Activated T-cell treated with anti-CD3 and anti-CD28 coated beads, Interleukin-2, amount 50 U/mL, for 1 hour (primary cell): ENCODE measurements at places on chromosomes 5 and 9.

DNA sequence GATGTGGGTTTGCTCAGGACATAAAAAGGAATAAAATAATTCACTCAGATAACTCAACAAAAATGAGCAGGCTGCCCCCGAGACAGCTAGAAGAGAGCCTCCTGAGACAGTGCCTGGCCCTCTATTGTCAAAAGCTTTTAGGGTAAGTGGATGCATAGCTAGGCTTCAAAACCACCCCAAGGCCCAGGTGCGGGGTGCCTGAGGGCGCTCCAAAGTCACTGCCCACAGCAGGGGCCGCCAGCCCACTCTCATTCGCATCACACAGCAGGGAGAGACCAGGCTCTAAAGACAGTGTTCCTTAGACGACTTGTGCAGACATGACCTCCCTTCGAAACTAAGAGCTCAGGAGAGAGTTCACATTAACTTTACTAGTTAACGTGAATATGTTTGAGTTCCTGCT, 271.5 kb downstream of the FSTL4 start:
- no peak for DNase-seq

GRCh38 chr5:1709171-1709803, 90.3 kb downstream of the MRPL36 start:
- DNase-seq = no peak

- DNase-seq = no peak
Measured at GRCh38 chr5:107002115-107002514, 668.6 kb downstream of the EFNA5 start.

- no peak for DNase-seq
Measured at GRCh38 chr9:86601697-86602096, 247.5 kb upstream of the TUT7 start.

DNA sequence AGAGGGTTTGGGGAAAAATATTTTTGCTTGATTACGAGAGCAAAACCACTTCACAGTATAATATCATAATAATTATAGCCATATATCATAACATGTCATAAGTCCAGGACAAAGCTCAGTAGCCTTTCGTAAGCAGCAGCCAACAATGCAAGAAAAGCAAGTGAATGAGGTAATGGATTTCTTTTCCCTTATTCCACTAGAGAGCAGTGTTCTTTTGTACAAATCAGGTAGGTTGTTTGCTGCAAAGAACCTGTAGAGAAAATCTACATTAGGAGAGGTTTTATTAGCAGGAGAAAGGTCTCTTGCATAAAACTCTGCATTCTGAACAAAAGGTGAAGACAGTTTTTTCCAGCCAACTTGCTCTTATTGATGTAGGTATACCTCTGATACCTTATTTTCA, 1033.4 kb downstream of the TLE4 start:
- no peak for DNase-seq

- DNase-seq = no peak
Measured at GRCh38 chr5:17893026-17893635, 258.9 kb downstream of the TAF11L14 start.

DNA sequence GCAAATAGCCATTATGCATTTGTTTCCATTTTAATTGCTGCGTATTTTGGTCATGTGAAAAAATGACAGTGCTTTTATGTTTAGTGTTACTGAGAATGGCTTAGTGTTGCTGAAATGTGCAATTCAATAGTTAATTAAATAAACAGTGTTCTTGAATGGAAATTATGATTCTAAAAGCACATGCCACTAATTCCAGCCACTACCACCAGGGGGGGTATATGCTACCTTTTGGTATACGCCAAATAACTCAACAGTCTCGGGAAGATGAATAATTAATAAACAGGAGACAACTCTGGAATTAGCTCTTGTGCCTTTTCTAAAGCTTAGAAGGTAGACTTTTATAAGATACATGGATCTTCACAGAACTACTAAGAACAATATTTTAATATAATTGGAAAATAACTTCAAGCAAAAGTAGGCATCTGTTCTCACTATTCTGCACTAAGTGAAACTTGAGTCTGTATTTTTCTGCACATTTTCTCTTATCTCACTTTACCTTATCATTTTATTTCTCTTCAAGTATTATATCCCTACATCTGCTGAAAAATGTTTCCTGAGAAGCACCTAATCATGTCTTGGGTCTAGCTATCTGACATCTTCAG, 83.5 kb upstream of the MINAR2 start:
- no peak for DNase-seq

- DNase-seq = no peak
Measured at GRCh38 chr9:116141864-116142561, 11.6 kb upstream of the PAPPA start.

- DNase-seq = no peak
Measured at GRCh38 chr5:135053989-135054388, 20.0 kb upstream of the PITX1 start.

GRCh38 chr9:14591411-14591810, 101.8 kb downstream of the ZDHHC21 start:
- DNase-seq = no peak

DNA sequence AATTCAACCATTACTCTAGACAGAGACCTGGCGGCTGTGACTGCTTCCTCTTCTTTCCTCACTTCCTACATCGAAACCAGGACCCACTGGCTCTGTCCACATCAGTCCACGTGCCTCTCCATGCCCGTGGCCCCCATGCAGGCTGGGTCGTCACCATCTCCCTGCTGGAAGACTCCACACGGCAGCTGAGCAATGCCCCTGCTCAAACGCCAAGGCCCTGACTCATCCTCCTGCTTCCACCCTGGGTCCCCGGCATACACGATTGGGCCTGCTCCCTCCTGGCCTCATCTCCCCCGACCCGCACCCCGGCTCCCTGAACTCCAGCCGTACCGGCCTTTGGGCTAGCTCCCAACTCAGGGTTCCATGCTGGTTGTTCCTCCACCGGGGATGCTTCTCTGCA, 67.2 kb upstream of the IER5L start:
- DNase-seq = no peak

DNA sequence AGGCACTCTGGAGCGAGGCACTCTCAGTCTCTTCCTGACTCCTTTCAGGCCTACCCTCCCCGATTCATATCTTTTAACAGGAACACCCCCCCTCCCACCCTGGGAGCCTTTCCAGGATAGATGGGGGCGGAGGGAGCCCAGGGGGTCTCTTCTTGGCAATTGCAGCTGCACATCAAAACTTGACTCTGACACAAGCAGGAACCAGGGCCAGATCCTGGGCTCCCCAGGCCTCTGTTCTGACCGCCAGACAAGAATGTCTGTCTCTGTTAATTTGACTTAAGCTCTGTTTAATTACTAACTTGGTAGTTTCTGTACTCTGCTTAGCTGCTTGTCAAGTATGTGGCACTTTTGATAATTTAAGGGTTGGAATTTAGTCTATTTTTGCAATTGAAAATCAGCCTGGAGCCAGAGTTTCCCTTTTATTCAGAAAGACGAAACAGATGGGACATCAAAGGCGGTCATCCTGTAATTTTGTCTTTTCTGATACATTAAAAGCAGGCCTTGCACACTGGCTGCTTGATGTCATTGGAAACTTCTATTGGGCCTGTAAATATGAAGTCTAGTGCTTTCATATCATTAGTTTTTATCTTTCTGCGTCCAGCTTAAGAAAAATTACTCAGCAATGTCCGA, 43.3 kb downstream of the ACTL7B start:
- DNase-seq = no peak

DNA sequence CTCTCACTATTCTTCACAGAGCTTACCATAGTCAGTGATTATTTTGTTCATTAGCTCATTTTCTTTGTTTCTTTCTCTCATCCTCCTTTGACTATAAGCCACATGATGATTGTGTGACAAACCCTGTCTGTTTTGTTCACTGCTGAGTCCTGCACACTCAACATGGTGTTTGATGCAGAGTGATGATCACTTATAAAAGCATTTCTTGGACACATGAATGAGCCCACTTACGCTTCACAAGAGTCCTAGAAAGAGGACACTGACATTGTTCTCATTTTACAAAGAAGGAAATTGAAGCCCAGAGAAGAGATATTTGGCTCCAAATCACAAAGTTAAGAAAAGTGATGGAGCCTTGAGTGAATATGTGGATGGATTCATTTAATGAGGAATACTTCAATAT, 13.4 kb downstream of the ABLIM3 start:
- DNase-seq = no peak

GRCh38 chr9:14393418-14393817, 79.5 kb upstream of the NFIB start:
- no peak for DNase-seq

DNA sequence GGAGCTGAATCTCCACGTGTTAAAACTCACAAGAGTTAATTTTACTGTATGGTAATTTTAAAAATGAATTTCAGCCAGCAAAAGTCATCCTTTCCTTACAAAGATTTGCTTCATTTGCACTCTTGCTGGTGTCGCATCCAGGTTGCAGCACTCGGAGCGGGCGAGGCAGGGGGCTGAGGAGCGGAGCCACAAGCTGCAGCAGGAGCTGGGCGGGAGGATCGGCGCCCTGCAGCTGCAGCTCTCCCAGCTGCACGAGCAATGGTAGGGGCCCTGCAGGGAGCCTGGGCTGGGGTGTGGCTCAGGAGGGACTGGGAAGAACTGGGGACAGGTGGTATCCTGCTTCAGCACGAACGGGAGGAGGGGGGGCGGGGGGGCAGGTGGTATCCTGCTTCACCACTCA, 27.1 kb downstream of the HNRNPH1 start:
- no peak for DNase-seq

- DNase-seq = no peak
Measured at GRCh38 chr5:34699155-34700077, 43.3 kb downstream of the RAI14 start.

DNA sequence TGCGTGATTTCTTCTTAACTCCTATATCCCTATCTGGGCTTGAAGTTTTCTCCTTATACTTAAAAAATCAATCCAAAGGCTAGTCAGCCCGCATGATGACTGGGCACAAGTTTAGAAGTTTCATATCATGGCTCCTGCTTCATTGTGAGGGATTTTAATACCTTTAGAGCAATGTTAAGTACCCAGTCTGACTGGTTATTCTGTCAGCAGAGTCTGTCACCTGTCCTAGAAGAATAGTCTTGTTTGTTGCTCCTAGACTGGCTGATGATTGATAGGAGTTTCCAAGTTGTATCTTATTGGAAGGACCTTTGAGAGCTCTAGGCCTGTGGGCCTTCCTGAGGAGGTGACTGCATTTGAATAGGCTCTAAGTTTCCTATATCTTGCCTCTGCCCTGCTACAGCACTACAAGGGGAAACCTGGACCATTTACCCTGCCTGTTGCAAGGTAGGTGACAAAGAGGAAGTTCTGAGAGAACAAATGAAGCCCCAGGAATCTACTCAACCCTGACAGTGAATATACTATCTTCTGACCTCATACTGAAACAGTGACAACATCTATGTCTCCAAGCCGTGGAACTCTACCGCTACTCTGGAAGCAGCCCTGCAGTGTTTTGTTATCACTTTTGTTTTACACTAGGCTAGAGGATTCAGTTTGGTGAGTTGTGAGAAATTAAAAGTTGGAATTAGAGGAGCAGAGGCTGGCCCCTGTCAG, 66.5 kb downstream of the F2RL2 start:
- DNase-seq = no peak

- no peak for DNase-seq
Measured at GRCh38 chr9:127283135-127283534, 18.6 kb downstream of the GARNL3 start.

GRCh38 chr5:79567926-79568549, 44.2 kb upstream of the TENT2 start:
- no peak for DNase-seq

DNA sequence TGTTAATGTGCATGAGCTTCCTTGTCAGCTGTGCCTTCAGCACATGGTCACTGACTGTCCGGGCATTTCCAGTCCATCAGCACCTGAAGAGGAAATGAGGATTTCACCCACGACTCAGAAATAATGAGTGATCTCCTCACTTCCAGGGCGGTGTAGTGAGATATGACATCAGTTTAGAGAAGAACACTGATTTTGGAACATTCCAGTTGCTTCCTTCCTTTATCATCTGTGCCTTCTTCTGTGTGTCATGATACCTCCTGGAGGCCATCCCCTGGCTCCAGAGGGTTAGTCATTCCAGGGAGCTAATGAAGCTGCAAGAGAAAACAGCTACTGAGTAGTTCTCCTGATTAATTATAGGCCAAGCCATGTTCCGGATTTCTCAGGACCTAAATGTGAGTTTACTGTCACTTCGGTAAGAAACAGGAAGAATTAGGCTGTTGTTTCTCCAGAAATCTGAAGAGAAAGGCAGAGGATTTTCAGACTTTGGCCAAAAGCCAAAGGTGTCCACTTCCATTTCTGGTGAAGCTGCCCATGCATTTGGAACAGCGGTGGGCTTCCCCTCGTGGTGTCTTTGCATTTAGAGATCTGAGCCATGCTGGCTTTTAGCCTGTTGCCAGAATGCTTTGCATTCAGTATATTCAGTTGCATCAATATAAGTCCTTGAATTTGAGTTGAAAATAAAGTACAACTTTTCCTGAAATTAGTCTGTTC, 161.3 kb upstream of the OTULINL start:
- DNase-seq = no peak

DNA sequence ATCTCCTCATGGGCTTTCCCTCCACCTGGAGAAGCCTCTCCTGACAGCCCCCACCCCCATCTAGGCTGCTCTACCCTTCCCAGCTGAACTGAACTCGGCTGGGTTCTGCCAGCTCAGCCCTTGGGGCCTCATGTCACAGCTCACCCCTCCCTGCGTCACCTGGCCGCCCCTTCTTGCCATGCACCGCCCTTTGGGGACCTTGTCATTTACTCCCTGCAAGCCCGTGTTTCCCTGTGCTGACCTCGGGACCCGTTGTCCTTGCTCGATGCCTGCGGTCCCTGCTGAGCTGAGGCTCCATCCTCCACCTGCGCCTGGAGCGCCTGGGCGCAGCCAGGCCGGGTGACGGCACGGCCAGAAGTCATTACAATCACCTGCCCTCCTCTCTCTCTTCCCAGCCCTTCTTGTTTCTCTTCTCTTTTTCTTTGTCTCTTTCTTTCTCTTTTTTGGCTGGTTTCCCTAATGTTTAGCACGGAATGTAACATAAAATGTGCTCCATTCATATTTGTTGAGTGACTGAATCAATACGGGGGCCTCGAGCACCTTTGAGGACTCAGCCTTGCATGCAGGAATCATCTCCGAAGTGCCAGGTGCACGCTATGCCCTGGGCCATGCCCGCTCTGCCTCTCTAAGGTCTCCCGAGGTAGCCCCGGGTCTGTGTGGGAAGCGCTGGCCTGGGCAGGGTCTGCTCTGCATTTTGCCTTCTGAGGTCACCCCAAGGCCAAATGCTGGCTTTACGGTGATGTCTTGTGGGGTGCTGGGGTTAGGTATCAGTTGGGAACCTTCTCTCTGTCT, 48.1 kb upstream of the COL5A1 start:
- DNase-seq = no peak

DNA sequence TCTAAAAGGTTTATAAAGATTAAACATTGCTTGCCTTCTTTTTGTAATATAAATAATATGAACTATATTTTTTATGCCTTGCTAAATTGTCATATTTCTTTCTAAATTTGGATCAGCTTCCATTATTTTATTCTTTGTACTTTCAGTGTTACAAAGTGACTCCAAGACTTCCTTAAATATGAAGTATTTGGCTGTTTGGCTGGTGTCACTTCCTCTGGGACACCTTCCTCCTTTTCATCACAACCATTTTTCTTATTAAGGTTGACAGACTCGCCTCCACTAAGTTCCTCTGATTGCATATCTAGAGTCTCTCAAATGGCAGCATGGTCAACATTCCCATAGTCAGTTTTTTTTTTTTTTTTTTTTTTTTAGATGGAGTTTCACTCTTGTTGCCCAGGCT, 73.8 kb upstream of the SLC1A1 start:
- DNase-seq = no peak
